ENCODE measurements at places on chromosomes 6 and 20. TPM values are rescaled to one million over a fixed set of nuclear protein-coding genes. Genes with fewer than 3 reads are reported as not detected.

Gene ZGPAT
- total RNA-seq: 18.3 TPM

Gene BIRC7
- not detected for total RNA-seq

Gene CGA
- total RNA-seq: not detected

Gene HNF4A
- 0.67 TPM for total RNA-seq

Gene ADAM33
- 6.6 TPM for total RNA-seq

DNA sequence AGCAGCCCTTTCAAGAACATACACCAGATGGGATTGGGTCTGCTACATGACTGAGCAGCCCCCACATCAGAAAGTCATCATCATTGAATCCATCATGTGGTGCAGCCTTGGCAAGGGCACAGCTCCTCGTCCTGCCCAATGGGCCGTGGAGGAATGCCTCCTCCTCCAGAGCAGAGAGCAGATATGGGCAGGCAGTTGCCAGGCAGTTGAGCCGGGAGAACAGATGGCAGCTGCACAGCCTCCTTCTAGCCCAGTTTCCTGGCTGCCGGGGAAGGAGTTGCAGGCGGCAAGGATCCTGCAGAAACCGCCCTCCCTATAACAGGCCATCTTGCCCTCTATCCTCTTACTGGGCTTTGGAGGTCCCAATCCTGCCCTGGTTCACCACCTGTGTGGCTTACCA is 11.9 kb upstream of the ZFAND3 start:
- DNase-seq: peak; percentile 25

- no peak for DNase-seq
These were observed 175.4 kb upstream of the HDDC2 start for GRCh38 chr6:125477156-125477555.

Gene GMPR
- total RNA-seq: 16.6 TPM

- no peak for DNase-seq
These were observed 15.4 kb downstream of the UNC93A start for GRCh38 chr6:167306401-167306998.

DNA sequence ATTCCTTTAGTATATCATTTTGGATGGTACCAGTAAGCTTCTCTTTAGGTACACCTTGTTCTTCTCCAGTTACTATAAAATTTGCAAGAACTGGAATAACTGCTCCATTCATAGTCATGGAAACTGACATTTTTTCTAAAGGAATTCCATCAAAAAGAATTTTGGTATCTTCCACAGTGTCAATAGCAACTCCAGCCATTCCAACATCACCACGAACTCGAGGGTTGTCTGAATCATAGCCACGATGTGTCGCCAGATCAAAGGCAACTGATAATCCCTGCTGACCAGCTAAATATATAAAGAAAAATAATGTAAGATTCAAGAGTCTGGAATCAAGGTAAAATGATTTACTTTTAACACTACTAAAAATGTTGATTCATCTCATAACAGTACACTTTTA is 5.3 kb downstream of the MMUT start:
- no peak for DNase-seq

DNA sequence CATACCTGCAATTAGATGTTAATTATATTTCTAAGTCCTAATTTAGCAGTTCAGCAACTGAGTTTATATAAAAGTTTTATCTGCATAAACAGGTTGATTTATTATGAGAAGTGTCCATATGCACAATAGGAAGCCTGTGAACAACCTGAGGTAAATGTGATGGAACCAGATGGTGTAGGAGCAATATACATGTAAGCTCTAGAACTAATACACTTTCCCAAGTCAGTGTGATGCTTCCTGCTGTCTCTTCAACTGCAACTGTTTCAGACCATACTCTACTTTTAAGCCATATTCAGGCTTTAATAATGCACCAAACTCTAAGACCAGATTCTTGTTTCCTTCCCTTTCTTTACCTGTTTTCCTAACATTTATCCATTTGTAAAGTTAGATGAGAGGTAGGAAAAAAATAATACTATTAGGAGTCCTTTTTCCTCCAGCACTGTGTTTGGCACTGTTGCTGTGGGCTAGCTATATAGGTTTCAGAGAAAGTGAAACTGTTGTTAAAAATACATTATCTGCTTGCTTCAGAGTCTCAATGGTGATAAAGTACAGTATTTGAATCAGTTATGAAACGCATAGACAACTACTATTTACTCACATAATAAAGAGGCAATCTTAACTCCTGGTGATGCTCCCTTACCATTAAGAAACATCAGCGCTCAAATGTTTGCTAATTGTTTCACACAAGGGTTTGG is 1009.3 kb downstream of the GRIK2 start:
- DNase-seq: no peak

- DNase-seq: no peak
These were observed 15.2 kb downstream of the NPEPL1 start for GRCh38 chr20:58707770-58708169.

GRCh38 chr6:35797837-35798526 is 859 bp upstream of the CLPS start:
- DNase-seq: no peak

GRCh38 chr20:41693136-41693979 is 75.2 kb upstream of the CHD6 start:
- peak; percentile 96 for DNase-seq

- no peak for DNase-seq
These were observed 8.4 kb downstream of the BTBD9 start for GRCh38 chr6:38631186-38631783.

DNA sequence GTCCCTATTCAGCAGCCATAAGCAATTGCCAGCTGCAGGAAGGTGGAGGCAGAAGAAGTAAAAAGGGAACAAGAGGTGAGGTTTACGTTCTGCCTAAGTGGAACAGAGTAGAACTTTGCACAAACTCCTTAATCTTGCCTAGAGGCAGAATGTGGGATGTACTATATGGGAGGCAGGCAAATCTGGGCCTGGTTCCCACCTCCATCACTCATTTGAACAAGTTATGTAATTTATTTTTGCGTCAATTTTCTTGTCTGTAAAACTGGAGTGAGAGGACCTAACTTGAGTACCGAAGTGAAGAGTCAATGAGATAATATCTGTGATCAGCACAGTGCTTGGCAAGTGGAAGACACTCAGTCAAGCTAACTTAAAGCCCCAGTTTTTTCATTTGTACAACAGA is 2.0 kb upstream of the TPBG start:
- no peak for DNase-seq

GRCh38 chr6:164011321-164011720 is 596.8 kb downstream of the QKI start:
- DNase-seq: no peak

DNA sequence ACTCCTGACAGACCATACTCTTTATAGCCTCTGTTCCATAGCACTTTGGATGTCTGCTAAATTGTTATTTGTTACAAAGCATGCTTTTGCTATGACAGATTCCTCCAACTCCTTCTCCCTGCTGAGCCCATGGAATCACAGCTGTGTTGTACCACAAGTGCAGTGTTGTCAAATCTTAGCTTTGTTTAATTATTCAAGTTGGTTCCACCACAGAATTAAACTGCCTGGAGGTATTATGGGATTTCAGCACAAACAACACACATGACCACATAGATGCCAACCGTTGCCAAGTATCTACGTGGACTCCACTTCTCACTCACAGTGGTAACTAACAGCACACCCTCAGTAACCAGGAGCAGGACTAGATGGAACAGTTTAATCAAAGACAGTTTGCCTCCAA is 32.7 kb upstream of the MARCKS start:
- DNase-seq: peak; percentile 66

- peak; percentile 68 for DNase-seq
These were observed 55.4 kb downstream of the MRPL14 start for GRCh38 chr6:44071670-44072451.

- peak; percentile 48 for DNase-seq
These were observed 21.6 kb downstream of the PNLDC1 start for GRCh38 chr6:159821726-159822125.

Gene VGLL2
- total RNA-seq: not detected

DNA sequence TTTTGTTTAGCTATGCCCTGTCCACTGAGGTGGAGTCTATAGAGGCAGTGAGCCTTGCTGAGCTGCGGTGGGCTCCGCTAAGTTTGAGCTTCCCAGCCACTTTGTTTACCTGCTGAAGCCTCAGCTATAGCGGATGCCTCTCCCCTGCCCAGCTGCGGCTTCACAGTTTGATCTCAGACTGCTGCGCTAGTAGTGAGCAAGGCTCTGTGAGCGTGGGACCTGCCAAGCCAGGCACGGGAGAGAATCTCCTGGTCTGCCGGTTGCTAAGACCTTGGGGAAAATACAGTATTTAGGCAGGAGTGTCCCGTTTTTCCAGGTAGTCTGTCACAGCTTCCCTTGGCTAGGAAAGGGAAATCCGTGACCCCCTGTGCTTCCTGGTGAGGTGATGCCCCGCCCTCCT is 138.4 kb downstream of the SMAP1 start:
- DNase-seq: no peak

DNA sequence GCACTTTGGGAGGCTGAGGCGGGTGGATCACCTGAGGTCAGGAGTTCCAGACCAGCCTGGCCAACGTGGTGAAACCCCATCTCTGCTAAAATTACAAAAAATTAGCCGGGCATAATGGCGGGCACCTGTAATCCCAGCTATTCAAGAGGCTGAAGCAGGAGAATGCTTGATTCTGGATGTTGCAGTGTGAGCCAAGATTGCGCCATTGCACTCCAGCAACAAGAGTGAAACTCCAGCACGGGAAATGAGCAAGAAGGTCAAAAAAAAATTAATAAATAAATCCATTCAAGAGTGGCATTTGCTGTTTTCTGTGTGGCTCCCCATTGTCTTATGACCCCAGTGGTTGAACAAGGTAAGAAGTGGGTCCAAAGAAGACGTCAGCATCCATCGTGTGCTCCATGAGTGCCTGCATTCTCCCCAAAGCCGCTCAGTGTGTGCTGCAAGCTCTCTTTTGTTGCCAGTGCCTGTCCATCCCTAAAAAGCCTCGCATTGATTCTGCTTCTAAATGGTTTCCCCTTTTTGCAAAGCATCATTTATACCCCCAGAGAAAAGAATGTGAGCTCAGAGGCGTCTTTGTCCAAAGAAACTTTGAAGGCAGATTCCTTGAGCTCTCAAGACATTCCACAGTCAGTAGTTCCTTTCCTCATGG is 38.8 kb upstream of the MAP3K4 start:
- DNase-seq: peak; percentile 9

- no peak for DNase-seq
These were observed 12.9 kb downstream of the CASS4 start for GRCh38 chr20:56424931-56425330.

Gene MCHR2
- not detected for total RNA-seq

DNA sequence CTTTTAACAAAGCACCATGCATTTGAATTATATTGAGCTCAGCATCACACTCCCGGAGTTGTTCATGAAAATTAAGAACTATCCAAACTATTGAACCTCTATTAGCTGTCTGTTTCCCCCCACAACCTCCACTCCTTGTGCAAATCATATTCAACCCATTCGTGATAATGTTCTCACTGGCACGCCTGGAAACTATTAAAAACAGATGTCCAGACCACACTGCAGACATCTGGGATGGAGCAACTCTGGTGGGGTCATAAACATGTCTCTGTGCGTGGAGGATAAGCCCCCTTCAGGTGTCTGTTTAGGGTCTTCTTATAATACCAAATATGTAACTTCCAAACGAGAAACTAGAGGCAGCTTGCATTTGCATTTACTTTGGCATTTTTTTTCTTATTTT is 193.7 kb downstream of the TFAP2A start:
- DNase-seq: no peak

Gene PKIB
- 4.5 TPM for total RNA-seq

DNA sequence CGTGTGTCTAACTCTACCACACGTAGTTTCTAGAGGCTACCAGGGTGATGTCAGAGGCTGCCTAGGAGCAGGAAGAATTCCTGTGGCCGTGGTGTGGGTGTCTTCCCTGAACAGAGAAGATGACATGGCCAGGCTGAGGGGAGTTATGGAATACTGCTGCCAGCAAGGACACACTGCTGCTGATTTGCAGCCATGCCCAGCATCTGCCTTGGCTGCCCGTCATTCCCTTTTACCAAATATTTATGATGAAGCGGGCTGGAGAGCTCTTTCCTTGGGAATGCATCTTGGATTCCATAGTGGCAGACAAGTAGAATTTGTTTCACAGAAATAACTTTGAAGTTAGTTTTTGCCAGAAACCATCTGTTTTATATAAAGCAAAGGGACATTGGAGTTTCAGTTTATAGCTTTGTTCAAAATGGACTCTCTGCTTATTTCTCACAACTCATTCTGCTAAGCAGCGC is 80.8 kb upstream of the VSTM2L start:
- peak; percentile 45 for DNase-seq

Gene GJA10
- total RNA-seq: not detected

GRCh38 chr20:48758206-48758820 is 69.5 kb downstream of the PREX1 start:
- DNase-seq: no peak

DNA sequence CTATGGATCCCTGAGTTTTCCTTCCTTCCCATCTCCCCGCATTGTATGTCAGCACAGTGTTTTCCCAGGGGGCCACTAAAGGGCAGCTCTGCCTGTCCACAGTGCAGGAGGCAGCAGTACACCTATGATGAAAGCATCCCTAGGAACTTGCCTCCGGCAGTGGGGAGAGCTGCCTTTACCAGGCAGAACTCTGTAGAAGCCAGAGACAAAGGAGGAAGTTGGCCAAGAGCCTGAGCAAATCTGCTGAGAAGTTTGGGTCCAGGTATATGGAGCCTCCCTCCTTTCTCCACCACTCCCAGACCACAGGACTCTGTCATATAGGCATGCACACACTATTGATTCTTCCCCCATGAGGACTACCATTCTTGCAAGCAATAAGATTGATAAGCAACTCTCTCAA is 282.7 kb downstream of the TBC1D7 start:
- DNase-seq: no peak

Gene TP53INP2
- 7.8 TPM for total RNA-seq

GRCh38 chr6:81491454-81492101 is 260.9 kb downstream of the TENT5A start:
- no peak for DNase-seq

Gene RIMS4
- total RNA-seq: 0.43 TPM

All from lung (tissue), 17 donors.